A549 treated with GW870086 at 1 μM for 4 hours (cell line): ENCODE measurements at places on chromosomes 16 and 17. TPM values are rescaled to one million over a fixed set of nuclear protein-coding genes. Genes with fewer than 3 reads are reported as not detected.

Gene PRR35
- 0.13 to 0.22 TPM (median 0.17 TPM) in 4 of 5 replicates, not detected in the other for total RNA-seq

Gene RGS9
- total RNA-seq = 6.7 to 8.0 TPM (median 7.4 TPM) in 5 replicates

Gene MED13
- 15.2 to 24.8 TPM (median 21.6 TPM) in 5 replicates for total RNA-seq

Gene TRIM47
- 126 to 197 TPM (median 175 TPM) in 5 replicates for total RNA-seq

Gene EPN3
- 0.17 to 0.78 TPM (median 0.23 TPM) in 5 replicates for total RNA-seq

Gene KRT17
- total RNA-seq = 0.63 to 1.9 TPM (median 1.3 TPM) in 5 replicates

Gene WNK4
- 0.90 to 1.1 TPM (median 1.0 TPM) in 5 replicates for total RNA-seq

Gene LITAFD
- total RNA-seq = not detected in 5 replicates

Gene SLC9A5
- 1.4 to 1.7 TPM (median 1.6 TPM) in 5 replicates for total RNA-seq

Gene ODAD4
- 0.98 to 1.6 TPM (median 1.3 TPM) in 5 replicates for total RNA-seq

Gene VAT1L
- 0.03 to 0.16 TPM in 2 of 5 replicates, not detected in the others for total RNA-seq

Gene RMI2
- total RNA-seq = 22.5 to 31.9 TPM (median 30.4 TPM) in 5 replicates

Gene ELMO3
- total RNA-seq = 0.99 to 1.5 TPM (median 1.4 TPM) in 5 replicates

Gene ASB16
- 0.12 TPM in 1 of 5 replicates, not detected in the others for total RNA-seq

Gene GNAO1
- total RNA-seq = 0.46 to 0.86 TPM (median 0.65 TPM) in 5 replicates

Gene PLCD3
- 146 to 212 TPM (median 192 TPM) in 5 replicates for total RNA-seq

Gene CARD14
- 0.12 to 0.43 TPM (median 0.34 TPM) in 5 replicates for total RNA-seq

Gene CLCN7
- total RNA-seq = 56.1 to 74.8 TPM (median 72.3 TPM) in 5 replicates

Gene LPO
- total RNA-seq = not detected in 5 replicates

Gene OTOP2
- total RNA-seq = 0.13 TPM in 1 of 5 replicates, not detected in the others

Gene PLLP
- 1.4 to 3.0 TPM (median 1.5 TPM) in 5 replicates for total RNA-seq
